ENCODE measurements at places on chromosomes 2 and 18. TPM values are rescaled to one million over a fixed set of nuclear protein-coding genes. Genes with fewer than 3 reads are reported as not detected.

Gene COL3A1
- polyA plus RNA-seq: 1,297 TPM

Gene RFTN2
- 19.0 TPM for polyA plus RNA-seq

Gene GREB1
- polyA plus RNA-seq: 10.5 TPM

Gene CTNNA2
- polyA plus RNA-seq: 0.17 TPM

Gene LHCGR
- not detected for polyA plus RNA-seq

Gene DAW1
- 3.9 TPM for polyA plus RNA-seq

Gene PNKD
- polyA plus RNA-seq: 50.1 TPM

Gene TNFAIP6
- polyA plus RNA-seq: 2.7 TPM

Gene SP9
- not detected for polyA plus RNA-seq

Gene PPP4R1
- 107 TPM for polyA plus RNA-seq

Gene RAPH1
- 18.4 TPM for polyA plus RNA-seq

Gene DTNA
- polyA plus RNA-seq: 12.4 TPM

Gene PDCD1
- polyA plus RNA-seq: 0.35 TPM

Gene CHRND
- polyA plus RNA-seq: not detected

Gene FIGN
- 7.5 TPM for polyA plus RNA-seq

Gene DNAH7
- polyA plus RNA-seq: 7.4 TPM

Gene RIOK3
- 65.7 TPM for polyA plus RNA-seq

Gene DOK6
- polyA plus RNA-seq: 7.6 TPM

Gene ZNF521
- 51.9 TPM for polyA plus RNA-seq

Gene ARHGAP28
- 304 TPM for polyA plus RNA-seq

Gene M1AP
- 0.48 TPM for polyA plus RNA-seq

Gene MDH1B
- 6.2 TPM for polyA plus RNA-seq

Gene ADD2
- 5.2 TPM for polyA plus RNA-seq

Gene SPC25
- 24.2 TPM for polyA plus RNA-seq

Gene TUBA3E
- polyA plus RNA-seq: 0.31 TPM

Gene SLC30A3
- 0.24 TPM for polyA plus RNA-seq

Gene RESP18
- not detected for polyA plus RNA-seq

Gene SP140
- 2.6 TPM for polyA plus RNA-seq

Gene PPIL3
- 72.8 TPM for polyA plus RNA-seq

Gene IGFBP2
- polyA plus RNA-seq: 121 TPM

Gene RIT2
- polyA plus RNA-seq: not detected

Gene SNORC
- 0.93 TPM for polyA plus RNA-seq

Gene LOXL3
- polyA plus RNA-seq: 9.9 TPM

Measured in right lung (tissue), 10 donors.